Activated CD4-positive, alpha-beta T cell treated with anti-CD3 and anti-CD28 coated beads, Interleukin-2, amount 50 U/mL, for 24 hours (primary cell): ENCODE measurements at places on chromosomes 3 and 15.

- DNase-seq, result no peak
These were observed 201.6 kb downstream of the KCNAB1 start for GRCh38 chr3:156321945-156322344.

GRCh38 chr3:160401291-160402095, 2.0 kb downstream of the SMC4 start:
- no peak for DNase-seq

DNA sequence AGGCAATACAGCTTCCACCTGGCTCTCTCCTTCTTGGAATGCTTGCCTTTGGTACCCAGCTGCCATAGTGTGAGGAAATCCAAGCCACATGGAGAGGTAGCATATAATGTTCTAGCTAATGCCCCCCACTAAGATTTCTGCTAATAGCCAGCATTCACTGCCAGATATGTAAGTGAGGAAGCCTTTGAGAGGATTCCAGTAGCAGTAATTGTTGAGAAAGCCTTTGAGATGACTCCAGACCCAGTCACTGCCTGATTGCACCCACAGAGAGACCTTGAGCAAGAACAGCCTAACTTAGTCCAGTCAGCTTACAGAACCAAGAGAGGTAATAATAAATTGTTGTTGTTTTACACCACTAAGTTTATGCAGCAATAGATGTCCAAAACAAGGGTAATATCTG, 63.1 kb downstream of the STRIT1 start:
- no peak for DNase-seq

- DNase-seq, result no peak
These were observed 15.2 kb downstream of the GNAI2 start for GRCh38 chr3:50251220-50251619.

- DNase-seq, result no peak
These were observed 97.7 kb downstream of the HHLA2 start for GRCh38 chr3:108394016-108394415.

DNA sequence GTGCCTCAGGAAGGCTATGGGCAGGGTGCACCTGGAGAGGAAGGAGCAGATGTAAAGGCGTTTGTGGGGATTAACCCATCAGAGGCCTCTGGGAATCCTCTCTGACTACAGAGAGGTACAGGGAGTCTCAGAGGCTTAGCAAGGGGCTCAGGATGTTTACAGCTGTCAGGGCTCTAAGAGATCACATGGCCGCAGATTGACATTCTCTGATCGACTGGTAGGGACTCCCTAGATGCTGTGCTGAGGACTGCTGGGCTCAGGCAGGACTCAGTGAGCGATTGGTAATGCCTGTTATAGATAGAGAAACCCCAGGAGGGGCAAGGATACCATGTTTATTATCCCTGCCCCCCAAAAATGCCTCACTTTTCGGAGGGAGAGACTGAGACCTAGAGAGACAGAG, 103.5 kb downstream of the CORO2B start:
- no peak for DNase-seq

DNA sequence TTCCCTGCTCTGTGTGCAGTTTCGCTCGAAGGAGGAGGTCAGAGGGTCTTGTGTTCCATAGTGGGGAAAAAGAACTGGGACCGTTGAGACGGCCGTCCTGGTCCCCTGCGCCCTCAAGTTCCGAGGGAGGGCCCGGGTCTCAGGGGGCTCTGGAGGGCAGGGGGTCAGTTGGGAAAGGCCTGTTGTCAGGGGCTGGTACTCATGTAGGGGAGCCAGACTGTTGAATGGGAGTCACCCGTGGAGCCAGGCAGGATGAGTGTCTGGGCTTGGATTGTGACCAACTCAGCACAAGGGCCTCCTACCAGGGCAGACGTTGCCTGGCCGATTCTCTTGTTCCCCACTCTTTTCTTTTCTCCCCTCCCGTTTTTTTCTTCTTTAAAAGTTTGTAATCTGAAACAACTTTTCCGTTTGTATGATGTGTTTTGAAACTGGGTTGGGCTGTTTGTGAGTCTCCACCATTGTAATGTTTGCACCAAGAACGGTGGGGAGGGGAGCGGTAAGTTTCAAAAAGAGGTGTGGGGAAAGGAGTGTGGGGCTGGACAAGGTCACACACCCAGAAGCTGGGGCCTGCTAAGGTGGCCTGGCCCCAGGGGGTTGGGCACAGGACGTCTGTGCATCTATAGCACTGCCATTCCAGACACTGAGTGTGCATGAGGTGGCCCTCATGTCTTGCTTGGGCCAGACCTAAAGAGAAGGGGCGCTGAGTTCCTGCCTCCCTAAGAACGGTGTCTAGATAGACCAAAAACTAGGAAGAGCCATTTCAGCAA, 1.1 kb downstream of the CMTM7 start:
- DNase-seq, result peak; percentile 13

DNA sequence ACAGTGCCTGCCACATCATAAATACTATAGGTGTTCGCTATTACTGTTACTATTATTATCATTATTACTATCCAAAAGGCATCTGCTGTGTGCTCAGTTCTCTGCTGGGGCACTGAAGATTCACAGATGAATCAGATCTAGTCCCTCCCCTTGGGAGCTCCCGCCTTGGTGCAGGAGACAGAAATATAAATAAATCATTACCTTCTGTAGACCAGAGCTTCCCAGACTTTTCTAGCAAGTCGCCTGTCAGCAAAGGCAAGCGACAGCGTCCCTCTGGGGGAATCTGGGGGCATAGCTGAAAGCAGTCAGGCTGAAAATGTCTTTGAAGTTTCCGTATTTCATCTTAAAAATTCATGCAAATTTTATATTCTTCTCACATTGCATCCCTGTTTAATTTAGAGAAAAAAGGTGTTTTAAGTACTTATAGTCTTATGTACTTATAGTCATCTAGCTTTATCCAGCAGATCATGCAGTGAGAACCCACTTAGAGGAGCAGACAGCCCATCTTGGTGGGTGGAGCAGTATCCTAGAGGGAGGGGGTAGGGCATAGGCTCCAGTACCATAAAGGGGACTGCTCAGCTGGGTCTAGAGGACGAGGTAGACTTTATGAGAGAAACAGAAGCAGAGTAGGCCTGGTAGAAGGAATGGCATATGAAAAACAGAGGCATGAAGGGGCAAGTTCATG, 10.4 kb upstream of the BRPF1 start:
- DNase-seq, result no peak

DNA sequence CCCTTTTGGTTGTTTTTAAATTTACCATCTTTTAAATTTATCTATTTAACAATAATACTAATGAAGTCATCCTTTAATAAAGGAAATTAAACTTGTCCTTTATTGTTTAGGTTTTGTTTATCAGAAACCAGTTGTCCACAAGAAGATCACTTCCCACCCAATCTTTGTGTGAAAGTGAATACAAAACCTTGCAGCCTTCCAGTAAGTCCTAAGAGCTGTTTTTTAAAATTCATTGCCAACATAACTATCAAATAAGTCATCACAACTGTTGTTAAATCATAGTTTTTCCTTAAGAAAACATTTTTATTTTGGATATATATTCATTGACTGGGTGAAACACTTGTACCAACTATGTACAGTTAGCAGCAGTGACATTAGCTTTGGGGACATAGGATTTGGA, 59.4 kb downstream of the CALML4 start:
- DNase-seq, result no peak

DNA sequence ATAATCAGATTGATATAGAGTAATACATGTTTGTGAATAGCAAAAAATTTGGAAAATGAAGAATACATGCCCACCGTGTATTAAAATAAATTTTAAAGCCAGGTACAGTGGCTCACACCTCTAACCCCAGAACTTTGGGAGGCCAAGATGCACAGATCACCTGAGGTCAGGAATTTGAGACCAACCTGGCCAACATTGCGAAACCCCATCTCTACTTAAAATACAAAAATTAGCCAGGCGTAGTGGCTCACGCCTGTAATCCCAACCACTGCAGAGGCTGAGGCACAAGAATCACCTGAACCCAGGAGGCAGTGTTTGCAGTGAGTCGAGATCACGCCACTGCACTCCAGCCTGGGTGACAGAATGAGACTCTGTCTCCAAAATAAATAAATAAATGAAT, 266.3 kb downstream of the SI start:
- DNase-seq, result no peak

DNA sequence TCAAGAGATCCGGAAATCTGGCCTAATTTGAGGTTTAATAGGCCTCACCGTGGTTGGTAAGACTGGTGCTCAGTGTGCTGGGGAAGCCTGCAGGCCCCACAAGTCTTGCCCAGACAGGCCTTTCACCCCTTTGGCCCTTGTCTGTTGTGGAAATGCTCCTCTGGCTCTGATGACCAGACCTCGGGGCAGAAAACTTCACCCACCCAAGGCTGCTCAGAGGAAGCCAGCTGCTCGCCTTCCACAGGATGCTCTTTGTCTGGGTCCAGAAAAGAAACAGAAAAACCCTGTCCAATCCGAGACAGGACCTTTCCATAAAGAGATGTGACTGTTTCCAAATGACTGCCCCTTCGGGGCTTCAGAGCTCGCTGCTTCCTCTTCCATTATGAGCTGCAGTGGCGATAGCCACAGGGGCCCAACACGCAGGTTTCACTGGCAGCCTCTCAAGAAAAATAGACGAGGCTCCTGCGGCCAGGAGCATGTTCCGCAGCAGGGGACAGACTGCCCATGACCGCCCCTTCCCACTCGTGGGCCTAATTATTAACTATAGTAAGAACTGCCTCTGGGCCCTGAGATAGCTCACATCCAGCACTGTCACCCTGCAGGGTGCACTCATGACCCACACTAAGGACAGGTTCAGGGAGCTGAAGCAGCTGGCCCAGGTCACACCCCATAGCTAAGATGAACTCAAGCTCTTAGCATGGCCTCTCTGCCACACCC, 6.8 kb upstream of the SNX22 start:
- no peak for DNase-seq

DNA sequence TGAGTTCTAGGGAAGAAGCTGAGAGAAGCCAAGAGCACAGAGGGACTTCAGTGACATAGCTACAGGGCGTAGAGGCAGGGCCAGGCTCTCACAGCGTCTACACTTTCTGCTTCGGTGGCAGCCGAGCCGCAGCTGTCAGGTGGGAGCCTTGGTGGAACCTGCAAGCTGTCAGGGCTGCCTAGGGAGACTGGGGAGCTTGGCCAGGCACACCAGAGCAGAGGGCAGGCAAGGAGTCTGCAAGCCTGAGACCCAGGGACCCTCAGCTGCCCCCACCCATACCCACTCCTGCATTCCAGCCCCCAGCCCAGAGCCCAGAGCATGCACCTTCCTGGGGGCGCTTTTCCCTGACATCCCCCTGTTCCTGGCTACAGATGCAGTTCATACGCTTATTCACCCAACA, 13.4 kb upstream of the KLF15 start:
- no peak for DNase-seq

DNA sequence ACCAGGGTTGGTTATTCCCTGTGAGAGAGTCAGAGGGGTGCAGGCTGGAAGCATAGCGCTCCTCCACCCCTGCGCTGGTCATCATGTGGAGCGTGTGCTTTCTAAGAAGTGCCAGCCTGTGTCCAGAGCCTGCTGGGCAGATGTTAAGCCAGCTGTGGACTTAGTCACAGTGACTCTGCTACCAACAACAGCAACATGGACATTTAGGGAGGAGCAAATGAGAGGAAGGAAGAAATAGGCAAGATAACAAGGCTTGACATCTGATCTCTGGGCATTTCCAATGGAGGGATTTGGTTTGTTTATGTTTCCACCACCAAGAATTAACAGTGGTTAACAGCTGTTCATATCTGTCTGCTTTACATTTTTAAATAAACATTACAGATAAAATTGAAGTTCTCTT, 36.4 kb upstream of the MYZAP start:
- DNase-seq, result no peak

DNA sequence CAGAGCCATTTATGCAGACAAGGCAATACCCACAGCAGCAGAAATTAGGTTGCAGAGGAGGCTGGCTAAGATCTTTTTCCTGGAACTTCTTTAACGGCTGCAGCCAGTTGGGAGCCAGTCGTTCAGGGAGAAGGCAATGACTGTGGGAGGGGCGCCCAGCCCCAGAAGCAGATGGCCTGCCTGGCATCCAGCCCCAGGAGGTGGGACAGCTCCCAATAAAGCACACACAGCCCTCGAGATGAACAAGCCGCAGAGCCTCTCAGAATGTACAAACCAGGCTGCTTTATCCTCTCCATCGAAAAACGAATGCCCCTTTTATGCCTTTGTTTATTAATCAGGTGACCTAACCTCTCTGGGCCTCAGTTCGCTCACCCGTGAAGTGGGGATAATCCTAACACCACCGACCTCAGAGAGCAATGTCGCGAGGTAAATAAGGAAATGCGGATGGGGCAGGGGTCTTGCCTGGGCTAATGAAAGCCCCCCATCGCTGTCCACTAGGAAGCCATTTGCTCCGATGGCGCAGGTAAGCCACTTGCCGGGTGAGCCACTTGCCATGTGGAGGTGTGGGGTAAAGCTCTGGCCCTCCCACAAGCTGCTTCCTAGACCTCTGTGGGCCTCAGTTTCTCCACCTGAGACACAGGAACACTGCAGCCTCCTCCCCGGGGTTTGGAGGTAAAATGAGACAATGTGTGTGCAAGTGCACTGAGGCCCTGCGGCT, 35.8 kb downstream of the MGLL start:
- DNase-seq, result no peak
